ENCODE measurements at places on chromosomes 13 and 19.

GRCh38 chr13:84566780-84567179 is 684.5 kb upstream of the SLITRK1 start:
- no peak for DNase-seq

DNA sequence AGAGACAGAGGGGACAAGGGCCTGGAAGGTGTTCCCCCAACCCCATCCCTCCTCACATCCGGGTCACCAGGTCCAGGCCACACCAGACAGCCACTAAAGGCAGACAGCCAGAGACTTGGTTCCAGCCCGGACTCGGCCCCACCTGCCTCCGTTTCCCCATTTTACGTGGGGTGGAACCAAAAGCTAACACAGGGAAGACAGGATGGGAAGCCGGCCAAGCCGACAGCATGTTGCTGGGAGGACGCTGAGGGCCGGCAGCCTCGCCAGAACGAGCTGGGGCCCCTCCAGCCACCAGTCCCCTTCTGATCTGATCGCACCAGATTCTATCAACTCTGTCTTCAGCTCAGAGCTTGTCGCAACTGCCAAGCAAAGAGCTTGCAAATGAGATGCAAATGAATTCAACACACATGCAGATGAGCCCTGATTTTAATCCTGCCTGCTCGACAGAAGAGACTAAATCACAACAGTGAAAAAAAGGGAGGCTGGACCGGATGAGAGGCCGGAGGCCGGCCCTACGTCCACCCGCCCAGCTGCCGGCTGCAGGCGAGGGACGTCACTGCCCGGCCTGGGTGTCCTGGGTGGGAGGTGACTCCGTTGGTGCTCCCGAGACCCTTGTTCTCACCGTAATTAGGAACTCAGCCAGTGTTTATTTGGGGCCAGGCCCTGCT is 17.5 kb upstream of the SHC2 start:
- no peak for DNase-seq

DNA sequence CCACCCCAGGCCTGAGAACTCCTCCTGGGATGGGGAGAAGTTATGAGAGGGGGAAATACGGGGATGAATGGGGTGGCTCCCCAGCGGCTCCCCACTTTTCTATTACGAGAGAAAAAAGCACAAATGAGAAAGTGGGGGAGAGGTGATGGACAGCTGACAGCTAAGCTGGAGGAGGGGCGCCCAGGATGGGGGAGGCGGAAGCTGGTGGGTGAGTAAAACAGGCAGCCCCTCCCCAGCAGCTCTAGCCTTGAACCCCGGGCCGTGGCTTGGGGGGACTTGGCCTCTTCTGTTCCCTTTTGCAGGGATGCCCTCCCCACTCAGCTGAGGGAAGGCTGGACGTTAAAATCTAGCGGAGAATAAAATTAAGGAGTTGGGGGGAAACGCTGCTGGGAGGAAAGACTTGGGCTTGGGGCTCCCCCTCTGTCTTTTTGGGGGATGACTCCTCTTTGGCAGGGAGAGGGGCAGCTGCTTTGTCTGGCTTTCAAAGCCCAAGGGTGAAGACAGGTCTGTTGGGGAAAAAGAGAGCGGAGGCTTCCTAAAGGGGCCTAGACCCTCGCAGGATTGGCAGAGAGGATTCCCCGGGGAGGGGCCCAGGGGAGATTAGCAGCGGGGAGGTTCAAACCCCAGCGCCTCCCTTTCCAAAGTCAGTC is 1.4 kb upstream of the SAMD1 start:
- DNase-seq = no peak

DNA sequence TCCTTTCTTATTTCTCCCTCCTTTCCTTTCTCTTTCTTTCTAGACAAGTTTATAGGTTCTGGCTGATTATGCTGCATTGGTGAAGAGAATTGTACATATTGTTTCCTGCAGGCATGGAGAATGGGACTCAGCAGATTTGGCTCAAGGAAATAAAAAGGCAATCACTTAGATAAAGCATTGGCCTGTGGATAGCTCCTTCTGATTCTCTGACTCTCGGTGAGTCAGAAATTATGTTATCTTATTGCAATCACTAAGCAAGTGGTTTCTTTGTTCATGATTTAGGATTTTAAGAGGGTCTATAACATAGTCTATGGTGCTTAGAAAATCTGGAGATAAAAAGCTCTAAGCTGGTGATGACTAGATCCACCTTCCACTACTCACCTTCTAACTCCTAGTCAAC is 54.0 kb upstream of the POSTN start:
- no peak for DNase-seq

- DNase-seq = no peak
These were observed 5.9 kb downstream of the MTMR6 start for GRCh38 chr13:25281193-25281934.

DNA sequence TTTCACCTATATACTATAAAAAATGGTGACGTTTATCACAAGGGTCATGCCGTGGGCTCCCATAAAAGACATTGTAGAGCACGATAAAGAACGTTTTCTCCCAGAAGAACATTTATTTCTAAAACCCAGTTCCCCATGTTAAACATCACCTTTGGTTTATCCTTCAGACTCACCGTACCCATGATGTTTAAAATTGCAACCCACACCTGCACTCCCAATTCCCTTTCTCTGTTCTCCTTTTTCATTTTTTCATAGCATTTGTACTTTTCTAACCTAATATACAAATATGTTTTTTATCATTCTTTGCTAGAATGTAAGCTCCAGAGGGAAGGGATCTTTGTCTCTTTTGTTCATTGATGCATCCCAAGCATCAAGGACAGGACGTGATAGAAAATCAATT is 2.0 kb downstream of the RCBTB2 start:
- no peak for DNase-seq

DNA sequence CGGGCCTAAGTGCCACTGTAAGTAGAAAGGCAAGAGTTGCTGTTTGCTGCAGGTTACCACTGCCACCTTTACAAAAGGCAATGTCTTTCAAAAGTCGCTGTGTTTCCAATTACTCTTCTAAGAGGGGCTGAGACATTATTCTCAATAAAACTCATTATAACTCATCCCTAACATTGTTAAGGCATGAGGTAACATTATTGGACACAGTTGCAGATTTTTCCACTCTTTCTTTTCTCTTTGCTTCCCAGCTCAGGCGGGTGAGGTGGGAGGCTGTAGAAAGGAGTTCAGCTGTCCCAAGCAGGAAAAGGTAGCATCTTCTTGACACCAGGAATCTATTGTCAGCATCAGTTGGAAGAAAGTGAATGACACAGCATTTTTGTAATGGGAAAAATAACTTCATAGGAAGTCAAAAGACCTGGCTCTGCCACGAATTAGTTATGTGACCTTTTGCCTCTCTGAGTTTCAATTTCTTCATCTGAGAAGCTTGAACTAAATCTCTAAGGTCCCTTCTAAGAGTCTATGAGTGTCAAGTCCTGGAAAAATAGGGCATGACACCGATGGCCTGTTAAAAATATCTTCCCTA is 2.1 kb upstream of the UBL3 start:
- no peak for DNase-seq

DNA sequence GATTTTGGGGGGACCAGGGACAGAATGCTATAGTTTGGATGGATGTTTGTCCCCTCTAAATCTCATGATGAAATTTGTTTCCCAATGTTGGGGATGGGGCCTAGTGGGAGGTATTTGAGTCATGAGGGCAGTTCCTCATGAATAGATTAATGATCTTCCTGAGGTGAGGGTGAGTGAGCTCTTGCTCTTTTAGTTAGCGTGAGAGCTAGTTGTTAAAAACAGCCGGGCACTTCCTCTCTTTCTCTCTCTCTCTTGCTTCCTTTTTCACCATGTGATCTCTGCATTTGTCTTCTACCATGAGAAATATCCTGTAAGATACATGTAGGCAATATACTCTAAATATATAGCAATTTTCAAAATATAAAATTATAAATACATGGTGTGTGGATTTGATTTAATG is 290.8 kb upstream of the PCDH9 start:
- no peak for DNase-seq

DNA sequence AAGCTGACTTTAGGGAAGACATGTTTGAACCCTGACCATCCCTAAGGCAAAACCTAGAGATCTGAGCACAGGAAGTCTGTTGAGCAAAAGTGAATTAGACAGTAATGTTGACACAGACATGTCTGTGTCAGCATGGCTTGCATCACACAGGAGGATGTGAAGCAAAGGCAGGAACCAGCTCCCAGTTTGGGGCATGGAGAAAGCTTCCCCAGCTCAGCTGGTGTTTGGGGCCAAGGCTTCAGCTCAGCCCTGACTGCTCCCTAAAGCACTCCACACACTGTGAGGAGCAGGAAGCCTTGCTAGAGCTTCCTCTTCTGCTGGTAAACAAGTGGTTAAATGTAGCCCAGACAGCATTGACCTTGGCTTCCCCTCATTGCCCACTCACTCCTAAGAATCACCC is 153.8 kb upstream of the UBL3 start:
- no peak for DNase-seq

DNA sequence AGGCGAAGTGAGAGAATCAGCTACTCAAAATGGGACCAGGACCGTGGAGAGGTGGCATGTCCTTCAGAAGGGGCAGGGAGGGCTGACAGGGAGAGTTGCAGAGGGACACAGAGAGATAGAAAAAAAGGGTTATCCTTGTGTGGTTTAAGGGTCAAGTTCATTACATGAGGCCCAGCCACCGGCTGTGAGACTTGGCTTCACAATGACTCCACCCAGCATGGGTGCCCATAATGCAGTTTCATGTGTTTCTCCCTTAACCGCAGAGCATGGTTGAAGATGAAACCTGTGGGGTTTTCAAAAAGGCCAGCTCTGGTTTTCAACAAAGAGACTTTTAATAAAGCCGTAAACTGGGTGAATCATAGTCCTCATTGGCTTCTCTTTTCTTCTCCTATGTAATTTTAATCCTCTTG is 164.6 kb downstream of the KLF5 start:
- DNase-seq = no peak

DNA sequence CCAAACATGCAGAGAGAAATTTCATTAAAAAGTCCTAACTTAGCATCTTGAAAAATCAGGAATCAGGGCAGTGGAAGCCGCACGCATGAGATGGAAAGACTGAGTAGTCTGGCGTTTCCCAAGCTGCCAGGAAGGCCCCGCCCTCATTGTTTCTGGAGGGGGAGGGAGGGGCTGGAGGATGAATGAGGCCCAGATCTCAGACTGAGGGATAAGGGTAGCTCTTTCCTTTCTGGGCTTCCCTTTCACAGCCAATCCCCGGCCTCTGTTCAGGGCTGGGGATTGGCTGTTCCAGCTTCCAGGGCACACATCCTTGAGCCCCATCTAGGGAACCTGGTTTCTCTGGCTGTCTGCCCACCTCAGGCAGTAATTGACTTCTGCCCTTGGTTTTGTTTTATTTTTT is 7.3 kb downstream of the C19orf53 start:
- DNase-seq = no peak

DNA sequence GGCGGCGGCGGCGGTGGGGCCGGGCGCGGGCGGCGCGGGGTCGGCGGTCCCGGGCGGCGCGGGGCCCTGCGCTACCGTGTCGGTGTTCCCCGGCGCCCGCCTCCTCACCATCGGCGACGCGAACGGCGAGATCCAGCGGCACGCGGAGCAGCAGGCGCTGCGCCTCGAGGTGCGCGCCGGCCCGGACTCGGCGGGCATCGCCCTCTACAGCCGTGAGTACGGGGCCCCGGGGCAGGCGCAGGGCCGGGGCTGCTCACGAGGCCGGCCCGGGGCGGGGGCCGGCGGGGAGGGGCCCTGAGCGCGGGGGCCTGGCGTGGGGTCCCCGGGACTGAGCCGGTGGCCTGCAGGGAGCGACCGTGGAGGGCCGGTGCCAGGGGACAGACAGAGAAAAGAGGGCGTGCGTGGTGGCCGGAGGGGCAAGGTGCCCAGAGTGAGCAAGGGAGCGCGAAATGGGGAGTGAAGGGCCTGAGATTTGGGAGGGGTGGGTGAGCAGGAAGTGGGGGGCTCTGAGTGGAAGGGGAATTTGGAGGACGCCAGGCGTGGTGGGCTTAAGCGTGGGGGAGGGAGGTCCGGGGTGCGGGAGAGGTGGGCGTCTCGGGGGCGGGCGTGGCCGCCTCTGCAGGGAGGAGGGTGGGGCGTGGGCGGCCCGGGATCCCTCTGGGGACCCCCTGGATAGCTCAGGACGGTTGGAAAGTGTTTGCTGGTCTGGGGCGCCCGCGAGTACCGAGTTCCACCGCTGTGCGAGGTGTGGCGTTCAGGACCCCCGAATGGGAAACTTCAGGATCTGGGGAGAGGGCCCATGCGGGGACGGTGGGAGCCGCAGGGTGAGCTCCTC is 575 bp downstream of the CARM1 start:
- no peak for DNase-seq

- no peak for DNase-seq
These were observed 125.7 kb downstream of the TNFRSF19 start for GRCh38 chr13:23695711-23696464.

DNA sequence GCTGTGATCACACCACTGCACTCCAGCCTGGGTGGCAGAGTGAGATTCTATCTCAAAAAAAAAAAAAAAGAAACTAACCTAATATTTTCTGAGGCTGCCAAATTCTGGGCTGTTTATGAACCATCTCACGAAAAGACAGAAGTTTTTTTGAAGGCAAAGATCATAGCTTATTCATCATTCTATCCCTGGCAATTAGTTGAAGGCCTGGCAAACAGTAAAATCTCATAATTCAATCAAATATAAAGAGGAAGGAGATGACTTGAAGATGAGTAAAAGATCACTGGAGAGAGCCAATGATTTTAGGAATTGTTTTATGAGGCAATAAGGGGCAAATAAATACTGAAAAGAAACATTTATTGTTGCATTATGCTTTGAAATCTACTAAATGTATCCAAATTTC is 216.5 kb downstream of the DCLK1 start:
- DNase-seq = no peak

DNA sequence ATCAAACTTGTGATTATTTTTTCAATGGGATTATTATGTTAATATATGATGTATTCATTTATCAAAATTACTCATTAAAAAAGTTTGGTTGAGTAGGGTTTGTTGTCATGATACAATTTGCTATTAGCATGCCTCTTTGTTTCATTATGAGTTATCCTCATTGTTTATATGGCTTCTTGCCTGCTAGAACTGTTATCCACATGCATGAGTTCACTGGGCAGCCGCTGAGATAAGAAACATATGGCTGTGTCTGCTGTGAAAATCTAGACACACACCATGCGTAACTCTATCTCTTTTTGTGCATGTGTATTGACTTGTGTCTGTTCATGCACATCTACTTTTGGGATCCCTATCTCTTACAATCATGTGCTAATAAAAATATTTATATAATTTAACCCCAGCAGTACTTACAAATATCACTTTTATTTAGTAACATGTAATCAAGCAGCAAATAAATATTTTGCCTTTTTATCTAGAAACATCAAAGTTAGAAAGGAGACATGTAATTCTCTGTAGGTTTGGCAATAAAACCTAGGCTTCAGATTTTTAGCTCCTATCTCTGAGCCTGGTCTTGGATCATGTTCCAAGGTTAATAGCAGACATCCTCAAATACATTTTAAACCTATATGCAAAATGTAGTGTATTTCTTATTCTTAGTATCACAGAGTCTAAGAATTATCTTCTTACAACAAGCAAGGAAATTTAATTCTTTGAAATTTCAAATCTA is 11.2 kb upstream of the KLF12 start:
- no peak for DNase-seq

- no peak for DNase-seq
These were observed 118.4 kb upstream of the SLC7A1 start for GRCh38 chr13:29713839-29714238.

DNA sequence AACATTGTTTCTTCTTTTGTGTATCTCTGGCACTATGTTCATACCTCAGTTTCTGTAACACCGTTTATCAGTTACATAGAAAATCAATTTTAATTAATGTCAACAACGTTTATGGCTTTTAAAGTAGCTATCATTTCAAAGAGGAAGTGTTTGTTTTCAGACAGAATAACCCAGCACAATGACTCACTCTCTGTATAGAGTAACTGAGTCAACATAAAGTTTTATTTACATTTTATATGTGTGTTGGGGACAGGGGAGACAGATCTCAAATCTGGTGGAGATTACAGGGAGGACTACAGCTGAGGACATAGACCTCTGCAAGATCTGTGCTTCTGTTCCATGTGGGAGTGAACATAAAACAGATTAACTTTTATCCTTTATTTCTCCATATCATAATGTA is 2590.1 kb downstream of the PCDH9 start:
- no peak for DNase-seq

Data from NCI-H1436 treated with DMSO at 0.1 percent for 48 hours (cell line).